ENCODE measurements at places on chromosomes 6 and 20.

- no peak for DNase-seq
These were observed 7.0 kb upstream of the NFATC2 start for GRCh38 chr20:51549474-51549873.

- no peak for DNase-seq
These were observed 13.4 kb upstream of the TBC1D20 start for GRCh38 chr20:475463-476357.

DNA sequence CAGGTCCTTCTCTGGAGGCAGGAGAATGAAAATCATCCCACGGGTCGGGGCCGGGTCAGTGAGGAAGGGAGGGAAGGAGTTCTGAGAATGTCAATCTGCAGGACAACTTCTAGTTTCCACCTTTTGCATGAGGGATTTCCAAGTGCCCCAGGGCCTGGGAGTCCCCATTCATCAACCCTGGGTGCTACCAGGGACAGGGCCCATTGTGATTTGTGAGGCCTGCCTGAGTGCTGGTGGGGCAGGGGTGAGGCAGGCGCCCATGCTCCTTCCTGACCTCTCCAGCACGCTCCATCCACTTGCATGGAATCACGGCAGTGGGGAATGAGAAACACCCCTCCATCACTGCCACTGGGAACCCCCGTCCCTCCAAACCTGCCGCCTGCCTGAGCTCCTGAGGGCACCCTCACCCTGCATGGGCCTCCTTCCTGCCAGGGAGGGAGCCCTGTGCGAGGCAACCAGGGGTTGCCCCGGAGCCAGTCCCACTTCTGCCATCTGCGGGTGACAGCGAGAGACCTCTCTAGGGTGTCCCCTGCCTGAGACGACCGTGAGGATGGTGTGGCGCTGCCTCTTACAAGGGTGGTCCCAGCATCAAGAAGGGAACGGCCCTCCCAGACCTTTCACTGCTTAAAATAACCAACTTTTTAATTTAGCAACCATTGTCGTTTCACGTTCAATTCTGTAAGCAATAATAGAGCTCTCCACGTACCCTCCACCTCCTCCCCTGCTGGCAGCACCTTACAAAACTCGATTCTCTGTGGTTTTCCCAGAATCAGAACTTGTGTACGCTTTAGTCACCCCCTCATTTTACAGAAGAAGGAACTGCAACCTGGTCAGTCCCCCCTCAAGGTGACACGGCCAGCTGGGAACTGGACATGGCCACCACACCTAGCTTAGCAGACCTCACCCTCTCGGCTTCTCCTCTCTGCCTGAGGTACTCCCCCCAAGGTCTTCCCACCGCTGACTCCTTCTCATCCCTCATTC lies 28.6 kb downstream of the PMEPA1 start:
- DNase-seq, result no peak

GRCh38 chr20:54692168-54692887 lies 216.9 kb downstream of the DOK5 start:
- no peak for DNase-seq

- DNase-seq, result no peak
These were observed 138.9 kb downstream of the TBX18 start for GRCh38 chr6:84625506-84625905.

DNA sequence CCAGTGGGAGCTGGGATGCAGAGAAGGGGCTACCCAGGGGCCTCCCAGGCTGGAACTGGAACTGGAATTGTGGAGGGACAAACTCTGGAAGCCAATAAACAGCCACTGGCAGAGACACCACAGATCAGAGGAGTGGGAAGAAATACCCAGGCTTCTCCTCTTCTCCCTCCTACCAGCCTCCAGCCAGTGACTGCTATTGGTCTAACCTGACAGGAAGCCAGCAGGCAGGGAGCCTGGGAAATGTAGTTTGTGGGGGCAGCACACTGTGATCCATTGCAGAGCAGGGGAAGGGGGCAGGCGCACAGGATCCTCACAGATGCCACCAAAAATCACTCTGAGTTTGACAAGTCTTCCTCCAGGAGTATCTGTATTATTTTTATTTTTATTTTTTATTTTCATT lies 12.1 kb upstream of the MLN start:
- no peak for DNase-seq

- DNase-seq, result no peak
These were observed 48.6 kb downstream of the TPD52L1 start for GRCh38 chr6:125201961-125202729.

GRCh38 chr6:170230520-170231292 lies 60.2 kb downstream of the DLL1 start:
- no peak for DNase-seq

GRCh38 chr20:47993035-47993755 lies 207.9 kb upstream of the SULF2 start:
- DNase-seq, result no peak

GRCh38 chr6:44923444-44923843 lies 404.7 kb upstream of the RUNX2 start:
- no peak for DNase-seq

DNA sequence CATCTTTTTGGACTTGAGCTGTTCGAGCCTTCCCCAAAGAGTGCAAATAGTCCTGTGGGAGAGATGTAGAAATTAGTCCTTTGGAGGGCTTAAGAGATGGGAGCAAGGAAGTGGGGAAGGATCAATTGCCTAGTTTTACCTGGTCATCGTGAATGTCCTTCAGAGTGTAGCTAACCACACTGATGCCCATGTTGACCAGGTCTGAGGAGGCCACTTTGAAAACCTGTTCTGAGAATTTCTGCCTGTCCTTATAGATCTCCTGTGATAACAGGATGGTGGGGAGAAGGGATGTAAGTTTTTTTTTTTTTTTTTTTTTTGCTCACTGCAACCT lies 2.0 kb downstream of the FLOT1 start:
- no peak for DNase-seq

GRCh38 chr20:49460916-49461315 lies 21.6 kb downstream of the KCNB1 start:
- DNase-seq, result no peak

- DNase-seq, result no peak
These were observed 21.9 kb downstream of the TPBG start for GRCh38 chr6:82385546-82385945.

DNA sequence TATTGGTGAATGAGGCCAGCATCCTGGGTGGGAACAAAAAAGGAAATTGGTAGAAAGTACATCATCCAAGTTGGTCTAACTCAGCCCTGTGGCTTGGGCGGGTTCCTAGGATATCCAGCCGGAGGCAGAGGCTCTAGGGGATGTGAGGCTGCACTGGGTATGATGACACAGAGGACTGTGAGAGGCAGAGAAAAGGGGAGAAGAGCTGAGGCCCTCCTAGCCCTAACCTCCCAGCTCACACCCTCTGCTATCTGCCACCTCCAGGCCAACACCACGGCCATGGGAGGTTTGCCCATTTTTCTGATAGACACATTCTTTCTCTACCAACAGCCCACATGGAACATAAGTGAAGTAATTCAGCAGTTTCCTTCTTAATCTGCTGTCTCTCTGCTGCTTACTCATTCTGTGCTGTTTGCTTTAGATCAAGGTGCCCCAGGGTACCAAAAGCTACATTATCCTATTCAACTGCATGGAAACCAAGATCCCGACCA lies 284.4 kb downstream of the ESR1 start:
- DNase-seq, result no peak

- no peak for DNase-seq
These were observed 252.0 kb upstream of the JAG1 start for GRCh38 chr20:10925767-10926166.

GRCh38 chr6:159654483-159655098 lies 38.5 kb downstream of the SOD2 start:
- peak; percentile 7 for DNase-seq
